GOT3 (cell line): ENCODE measurements at places on chromosomes 7 and 10.

GRCh38 chr7:107858280-107858679, 32.7 kb upstream of the DLD start:
- no peak for DNase-seq

- no peak for DNase-seq
These were observed 198.9 kb downstream of the WDR37 start for GRCh38 chr10:1255118-1255517.

DNA sequence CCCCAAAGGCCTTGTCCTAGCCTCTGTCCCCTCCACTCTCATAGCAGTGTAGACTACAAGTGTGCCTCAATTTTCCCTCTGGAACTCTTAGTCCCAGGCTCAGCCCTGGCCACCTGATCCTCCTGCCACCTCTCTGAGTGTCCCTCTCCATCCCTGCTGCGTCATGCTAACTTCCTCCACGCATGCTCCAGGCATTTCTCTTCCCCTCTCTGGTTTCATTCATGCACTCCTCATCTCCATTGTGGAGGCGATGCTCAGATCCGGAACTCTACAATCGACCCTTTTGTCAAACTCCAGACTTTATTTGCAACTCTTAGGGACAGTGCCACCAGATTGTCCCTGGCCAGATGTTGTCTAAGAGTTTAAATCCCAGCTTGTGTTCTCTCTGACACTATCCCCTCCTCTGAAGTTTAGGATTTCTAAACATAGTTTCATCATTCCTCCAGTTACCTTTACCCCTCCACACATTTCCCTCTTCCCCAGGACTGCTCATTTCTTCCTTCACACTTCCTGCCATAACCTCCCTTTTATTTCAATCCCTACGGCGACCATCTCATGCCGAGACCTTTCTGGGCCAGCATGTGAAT, 492.6 kb downstream of the PLXNA4 start:
- no peak for DNase-seq

- DNase-seq: no peak
These were observed 31.3 kb upstream of the ZNRF2 start for GRCh38 chr7:30252885-30253795.

GRCh38 chr7:50455658-50456057, 5.5 kb upstream of the FIGNL1 start:
- no peak for DNase-seq

DNA sequence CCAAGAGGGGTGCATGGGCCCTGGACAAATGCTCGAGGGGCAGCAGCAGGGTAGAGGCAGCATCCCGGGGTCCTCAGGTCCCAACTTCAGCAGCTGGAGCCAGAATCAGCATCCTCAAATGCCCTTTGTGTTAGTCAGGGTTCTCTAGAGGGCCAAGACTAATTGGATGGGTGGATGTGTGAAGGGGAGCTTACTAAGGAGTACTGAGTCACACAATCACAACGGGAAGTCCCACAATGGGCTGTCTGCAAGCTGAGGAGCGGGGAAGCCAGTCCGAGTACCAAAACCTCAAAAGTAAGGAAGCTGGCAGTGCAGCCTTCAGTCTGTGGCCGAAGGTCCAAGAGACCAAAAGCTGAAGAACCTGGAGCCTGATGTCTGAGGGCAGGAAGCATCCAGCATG, 162.9 kb upstream of the TCERG1L start:
- no peak for DNase-seq

DNA sequence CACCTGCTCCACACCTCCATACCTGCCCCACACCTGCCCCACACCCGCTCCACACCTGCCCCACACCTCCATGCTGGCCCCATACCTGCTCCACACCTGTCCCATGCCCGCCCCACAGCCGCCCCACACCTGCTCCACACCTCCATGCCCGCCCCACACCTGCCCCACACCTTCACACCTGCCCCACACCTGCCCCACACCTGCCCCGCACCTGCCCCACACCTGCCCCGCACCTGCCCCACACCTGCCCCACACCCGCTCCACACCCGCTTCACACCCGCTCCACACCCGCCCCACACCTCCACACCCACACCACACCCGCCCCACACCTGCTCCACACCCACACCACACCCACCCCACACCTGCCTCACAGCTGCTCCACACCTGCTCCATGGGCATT, 53.0 kb downstream of the PARP12 start:
- no peak for DNase-seq

- DNase-seq: no peak
These were observed 32.6 kb upstream of the TECTB start for GRCh38 chr10:112250555-112250954.

GRCh38 chr7:81484261-81484660, 285.6 kb downstream of the HGF start:
- DNase-seq: peak; percentile 19

- DNase-seq: no peak
These were observed 23.2 kb upstream of the ARHGAP22 start for GRCh38 chr10:48627984-48628609.
